ENCODE measurements at places on chromosomes 7 and 10.

- DNase-seq = no peak
Observed at GRCh38 chr7:105662998-105663397, 81.7 kb upstream of the EFCAB10 start.

DNA sequence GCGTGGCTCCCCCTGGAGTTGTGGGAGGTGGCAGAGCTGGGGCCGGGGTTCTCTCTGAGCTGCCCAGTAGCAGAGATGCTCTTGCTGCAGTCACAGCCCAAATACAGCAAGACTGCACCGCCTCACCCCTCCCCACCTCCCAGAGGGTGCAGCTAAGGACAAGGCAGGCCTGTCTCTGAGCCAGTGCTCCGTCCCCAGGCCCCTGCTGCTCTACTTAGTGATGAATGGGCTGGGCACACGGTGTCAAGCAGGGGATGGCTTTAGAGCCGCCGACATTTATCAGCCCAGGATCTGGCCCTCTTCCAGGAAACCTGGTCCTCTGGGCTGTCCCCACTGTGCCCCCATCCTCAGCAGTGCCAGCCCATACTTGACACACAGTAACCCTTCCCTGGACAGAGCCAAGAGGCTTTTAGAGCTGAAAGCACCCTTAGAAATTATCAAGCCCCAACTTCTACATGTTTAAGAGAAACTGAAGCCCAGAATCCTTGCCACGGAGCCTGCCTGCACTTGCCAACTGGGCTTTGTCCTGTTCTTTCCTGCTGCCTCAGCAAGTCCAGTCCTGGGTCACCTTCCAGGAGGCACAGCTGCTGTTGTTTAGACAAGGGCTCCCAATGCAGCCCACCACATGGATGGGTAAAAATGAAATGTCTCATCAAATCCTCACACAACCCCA, 137.1 kb upstream of the UNC5B start:
- no peak for DNase-seq

DNA sequence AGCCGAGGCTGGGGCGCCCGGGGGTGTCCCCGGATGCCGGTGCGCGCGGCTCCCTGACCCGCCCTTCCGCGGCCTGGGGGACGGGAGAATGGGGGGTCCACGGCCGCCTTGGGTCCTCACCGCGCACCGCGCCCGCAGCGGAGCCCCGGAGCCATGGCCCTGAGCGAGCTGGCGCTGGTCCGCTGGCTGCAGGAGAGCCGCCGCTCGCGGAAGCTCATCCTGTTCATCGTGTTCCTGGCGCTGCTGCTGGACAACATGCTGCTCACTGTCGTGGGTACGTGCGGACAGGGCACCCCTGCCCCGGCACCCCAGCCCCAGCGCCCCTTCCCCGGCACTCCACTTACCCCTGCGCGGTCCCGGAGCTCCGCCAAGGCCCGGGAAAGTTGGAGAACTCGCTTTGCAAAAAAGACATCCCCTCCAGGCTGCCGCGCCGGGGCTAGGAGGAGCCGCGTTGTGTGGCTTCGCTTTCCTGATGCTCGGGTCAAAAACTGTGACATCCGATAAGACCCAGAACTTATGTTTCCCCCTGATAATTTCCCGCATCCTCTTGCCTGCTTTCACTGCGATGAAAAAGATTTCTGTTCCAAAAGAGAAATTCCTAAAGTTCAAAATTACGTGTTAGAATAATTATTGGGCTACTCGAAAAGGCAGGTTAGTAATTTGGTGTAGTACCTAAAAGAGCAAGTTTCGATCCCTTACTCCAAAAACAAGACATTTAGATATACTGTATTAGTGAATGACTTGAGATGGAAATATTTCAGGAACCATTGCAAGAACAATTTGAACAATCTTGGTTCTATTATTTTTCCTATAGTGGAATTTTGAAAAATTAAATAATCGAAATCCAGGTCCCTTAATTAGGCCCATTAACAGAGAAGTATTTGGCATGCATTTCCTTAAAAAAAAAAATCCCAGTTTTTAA, 888 bp downstream of the SLC18A2 start:
- DNase-seq = no peak

GRCh38 chr10:8013006-8013405, 41.5 kb upstream of the GATA3 start:
- DNase-seq = no peak

- DNase-seq = no peak
Observed at GRCh38 chr7:99392046-99392445, 16.4 kb downstream of the PDAP1 start.

GRCh38 chr10:36087006-36088005, 445.2 kb upstream of the FZD8 start:
- DNase-seq = no peak

DNA sequence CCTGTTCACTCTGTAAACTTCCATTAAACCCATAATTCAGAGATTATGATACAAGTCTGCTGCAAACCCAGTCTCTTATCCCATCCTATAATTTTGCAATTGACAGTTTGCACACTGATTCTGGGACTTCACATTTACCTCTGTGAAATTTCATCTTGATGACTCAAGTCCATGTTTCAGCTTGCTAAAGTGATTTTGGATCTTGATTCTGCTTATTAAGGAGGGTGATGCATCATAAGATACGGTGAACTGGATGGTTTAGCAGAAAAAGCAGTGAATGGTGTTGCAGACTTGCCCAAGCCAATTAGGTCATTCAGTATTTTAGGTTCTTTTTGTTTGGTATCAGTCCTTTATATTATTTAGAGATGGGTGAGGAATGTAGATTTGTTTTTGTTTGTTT, 125.5 kb upstream of the PODXL start:
- DNase-seq = no peak

- DNase-seq = no peak
Observed at GRCh38 chr10:30861221-30861620, 170.4 kb downstream of the ZNF438 start.

DNA sequence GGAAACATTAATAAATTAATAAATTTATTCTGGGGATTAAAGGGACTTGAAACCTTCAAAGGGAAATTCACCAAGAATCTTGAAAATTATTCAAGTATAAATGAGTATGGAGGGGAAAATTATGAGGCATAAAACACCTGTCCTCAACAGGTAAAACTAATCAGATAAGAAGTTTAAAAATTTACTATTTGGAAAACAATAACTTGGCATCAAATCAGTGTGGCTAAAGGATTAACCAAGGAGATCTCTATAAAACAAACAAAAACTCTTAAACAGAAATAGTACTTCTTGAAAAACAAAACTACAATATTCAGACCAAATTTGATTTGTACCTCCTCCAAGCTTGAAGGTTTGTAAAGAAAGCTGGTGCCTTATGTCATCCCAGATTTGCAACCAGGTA, 66.4 kb upstream of the ZNF804B start:
- no peak for DNase-seq

- no peak for DNase-seq
Observed at GRCh38 chr10:106973288-106973687, 191.2 kb downstream of the SORCS1 start.

DNA sequence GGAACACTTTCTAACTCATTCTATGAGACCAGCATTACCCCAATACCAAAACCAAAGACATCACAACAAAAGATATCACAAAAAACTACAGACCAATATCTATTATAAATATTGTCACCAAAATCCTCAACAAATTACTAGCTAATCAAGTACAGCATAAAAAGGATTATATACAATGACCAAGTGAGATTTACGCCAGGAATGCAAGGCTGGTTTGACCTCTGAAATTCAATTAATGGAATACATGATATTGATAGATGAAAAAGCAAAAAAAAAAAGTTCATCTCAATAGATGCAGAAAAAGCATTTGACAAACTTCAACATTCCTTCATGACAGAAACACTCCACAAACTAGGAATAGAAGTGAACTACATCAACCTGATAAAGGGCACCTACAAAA, 175.3 kb downstream of the LCOR start:
- no peak for DNase-seq

DNA sequence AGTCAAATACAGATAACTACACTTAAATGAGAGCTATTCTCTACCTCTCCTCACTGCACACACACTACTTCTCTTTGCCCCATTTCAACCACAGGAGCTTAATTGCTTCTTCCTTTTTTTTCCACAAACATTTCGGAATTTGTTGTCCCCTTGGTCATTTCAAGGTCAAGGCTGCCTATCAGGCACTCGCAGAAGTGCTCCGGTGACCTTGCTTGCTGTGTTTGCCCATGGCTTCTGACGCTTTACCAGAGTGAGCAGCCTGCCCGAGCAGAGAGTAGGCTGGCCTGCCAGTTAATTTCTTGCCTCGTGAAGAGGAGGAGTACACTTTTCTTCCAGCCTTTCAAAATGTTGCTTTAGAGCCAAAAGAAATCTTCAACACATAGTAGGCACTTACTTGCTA, 297.1 kb upstream of the LRGUK start:
- DNase-seq = no peak

DNA sequence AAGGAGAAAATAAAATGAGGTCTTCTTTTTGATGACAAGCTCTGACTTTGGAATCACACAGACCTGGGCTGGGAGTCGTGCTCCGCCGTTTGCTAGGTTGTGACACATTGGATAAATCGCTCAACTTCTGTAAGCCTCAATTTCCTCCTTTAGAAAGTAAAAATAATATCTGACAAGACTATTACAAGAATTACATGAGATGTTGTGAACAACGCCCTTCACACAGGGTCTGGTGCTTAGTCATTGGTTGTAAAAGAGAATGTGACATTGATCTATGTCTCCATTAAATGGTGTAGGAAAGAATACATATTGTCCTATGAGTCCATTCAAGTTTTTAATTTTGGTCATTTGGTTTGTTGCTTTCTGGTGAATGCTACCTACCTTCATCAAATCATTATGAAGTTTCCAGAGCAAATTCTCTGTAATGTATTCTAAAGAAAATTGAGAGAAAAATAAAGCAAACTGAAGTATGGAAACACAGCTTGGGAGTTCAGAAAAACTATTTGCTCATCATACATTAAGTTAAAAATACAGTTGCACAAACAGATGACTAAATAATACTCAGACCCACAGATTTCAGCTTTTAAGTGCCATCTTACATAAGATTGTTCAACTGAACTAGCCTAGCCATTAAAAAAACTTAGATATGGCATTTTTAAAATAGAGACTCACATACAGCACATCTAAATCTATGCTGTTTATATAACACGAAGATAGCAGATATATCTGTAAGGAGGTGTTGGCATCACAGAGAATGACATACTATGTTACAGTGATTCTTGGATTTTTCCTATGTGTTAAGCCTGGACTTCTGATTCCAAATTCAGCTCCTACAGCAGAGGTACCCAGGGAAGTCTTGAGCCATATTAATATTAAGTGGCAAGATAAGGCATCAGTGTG, 12.3 kb upstream of the ADRB1 start:
- DNase-seq = no peak

GRCh38 chr10:47137311-47137851, 162.6 kb upstream of the GDF10 start:
- DNase-seq = no peak

DNA sequence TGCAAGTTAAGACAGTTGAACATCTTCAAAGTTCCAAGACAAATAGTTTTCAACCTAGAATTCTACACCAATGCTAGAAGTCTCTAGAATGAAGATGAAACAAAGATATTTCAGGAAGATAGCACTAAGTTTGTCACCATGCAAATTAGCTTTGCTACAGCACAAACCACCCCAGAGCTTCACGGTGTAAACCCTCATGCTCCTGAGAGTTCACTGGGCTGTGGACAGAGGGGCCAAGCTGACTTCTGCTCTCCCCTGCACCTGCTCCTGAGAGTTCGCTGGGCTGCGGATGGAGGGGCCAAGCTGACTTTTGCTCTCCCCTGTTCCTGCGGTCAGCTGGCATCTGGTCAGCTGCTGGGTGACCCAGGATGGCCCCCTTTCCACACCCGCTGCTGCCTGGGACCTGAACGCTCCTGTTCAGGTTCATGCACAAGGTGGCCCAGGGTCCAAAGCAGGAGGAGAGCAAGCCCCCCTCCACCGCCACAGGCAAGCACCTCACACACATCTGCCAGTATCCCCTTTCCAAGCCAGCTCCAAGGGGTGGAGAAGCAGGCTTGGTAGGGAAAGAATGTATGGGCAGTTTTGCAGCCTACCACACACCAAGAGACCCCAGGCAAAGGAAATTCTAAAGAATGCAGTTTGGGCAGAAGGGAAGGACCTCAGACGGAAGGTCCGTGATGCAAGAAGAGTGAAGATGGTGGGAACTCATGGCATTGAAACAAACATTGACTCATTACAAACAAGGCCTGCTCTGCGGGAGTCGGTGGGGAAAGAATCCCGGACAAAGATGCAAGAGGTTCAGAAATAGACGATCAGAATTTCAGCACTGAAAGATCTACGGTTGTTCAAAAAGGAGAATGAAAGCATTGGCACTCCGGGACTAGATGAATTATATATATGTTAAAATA, 137.8 kb upstream of the PPP2R2D start:
- DNase-seq = no peak

DNA sequence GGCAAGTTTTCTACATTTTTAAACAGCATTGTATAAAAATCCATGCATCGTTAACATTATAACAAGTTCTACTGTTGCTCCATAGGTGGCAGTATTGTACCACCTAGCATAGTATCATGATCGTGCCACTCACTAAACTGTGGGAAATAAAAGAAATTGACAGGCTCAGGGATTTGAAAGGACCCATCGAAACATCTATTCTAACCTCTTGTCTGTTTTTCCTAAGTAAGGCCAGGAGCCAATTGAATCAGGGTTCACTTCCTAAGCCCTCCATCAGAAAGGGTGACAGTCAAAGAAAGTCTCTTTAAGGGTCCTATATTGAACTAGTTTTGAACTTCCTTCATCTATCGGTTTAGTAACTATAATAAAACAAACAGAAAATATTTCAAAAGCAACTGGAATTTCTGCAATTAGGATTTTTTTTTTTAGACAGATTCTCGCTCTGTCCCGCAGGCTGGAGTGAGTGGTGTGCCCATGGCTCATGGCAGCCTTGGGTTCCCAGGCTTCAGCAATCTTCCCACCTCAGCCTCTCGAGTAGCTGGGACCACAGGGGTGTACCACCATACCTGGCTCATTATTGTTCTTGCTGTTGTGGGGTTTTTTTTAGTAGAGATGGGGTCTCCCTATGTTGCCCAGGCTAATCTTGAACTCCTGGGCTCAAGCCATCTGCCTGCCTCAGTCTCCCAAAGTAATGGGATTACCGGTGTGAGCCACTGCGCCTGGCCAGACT, 9.4 kb downstream of the HACD1 start:
- DNase-seq = peak; percentile 2

GRCh38 chr10:131750973-131751826, 149.6 kb upstream of the PPP2R2D start:
- DNase-seq = no peak

DNA sequence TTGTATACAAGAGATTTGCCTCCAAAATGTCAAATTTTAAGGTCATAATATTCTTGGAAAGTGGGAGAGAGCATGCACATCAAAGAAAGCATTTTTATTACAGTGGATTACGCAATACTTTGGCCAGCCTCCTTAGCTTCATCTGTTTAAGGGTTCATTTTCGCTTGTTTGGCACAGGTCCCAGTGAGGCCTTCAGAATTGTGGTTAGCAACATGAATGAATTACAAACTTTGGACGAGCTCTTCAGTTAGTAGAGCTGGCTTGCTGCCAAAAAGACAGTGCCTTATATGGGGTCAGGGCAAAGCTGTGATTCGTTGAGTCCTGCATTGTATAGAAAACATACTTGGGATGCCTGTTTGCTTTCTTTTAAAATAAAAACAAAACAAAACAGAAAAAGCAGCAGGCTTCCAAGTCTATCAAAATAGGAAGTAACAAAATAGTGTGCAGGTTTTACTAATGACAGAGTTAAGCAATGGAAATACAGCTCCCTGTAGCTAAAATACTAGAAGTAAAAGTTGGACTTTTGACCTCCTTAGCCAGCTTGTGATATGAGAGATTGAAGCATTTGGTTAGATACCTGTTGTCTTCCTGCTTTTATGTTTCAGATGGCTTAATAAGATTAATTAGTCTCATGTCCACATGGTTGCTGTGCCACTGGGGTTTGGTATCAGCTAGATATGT, 190.8 kb downstream of the MLLT10 start:
- DNase-seq = peak; percentile 63

GRCh38 chr7:92115821-92116220, 18.5 kb downstream of the CYP51A1 start:
- DNase-seq = no peak

Measured in NCI-H2081 treated with DMSO at 0.1 percent for 48 hours (cell line).